ENCODE measurements at places on chromosomes 11 and 22.
A peak's percentile ranks its signal among the peaks of the same experiment; 100 is the strongest.

DNA sequence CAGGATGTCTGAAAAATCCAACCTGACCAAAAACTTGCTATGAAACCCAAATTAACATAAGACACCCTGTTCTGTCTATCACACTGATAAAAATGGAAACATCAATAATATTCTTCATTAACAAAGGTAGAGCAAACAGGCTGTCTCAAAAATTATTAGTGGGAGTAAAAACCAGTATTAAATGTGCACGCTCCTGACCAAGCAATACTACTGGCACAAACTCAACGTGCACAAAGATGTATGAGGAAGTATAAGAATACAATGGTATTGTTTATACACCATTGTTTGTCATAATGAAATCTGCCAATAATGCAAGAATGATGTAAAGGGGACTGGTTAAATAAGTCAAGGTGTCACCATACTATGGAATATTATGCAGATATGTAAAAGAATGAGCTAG, 288.5 kb downstream of the MN1 start:
- DNase-seq, result no peak

DNA sequence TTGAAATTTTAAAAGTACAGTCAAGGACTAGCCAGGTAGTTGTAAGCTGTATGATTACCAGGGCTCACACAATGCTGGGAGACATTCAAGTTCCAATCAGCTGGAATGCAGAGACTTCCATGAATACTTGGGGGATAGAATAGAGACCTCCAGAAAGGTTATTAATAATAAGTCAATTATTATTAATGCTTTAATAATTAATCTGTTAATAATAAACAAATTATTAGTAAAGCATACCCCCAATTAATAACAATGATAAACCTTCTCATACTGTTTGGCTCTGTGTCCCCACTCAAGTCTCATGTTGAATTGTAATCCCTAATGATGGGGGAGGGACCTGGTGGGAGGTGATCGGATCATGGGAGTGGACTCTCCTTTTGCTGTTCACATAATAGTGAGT, 14.6 kb upstream of the MS4A6A start:
- no peak for DNase-seq

DNA sequence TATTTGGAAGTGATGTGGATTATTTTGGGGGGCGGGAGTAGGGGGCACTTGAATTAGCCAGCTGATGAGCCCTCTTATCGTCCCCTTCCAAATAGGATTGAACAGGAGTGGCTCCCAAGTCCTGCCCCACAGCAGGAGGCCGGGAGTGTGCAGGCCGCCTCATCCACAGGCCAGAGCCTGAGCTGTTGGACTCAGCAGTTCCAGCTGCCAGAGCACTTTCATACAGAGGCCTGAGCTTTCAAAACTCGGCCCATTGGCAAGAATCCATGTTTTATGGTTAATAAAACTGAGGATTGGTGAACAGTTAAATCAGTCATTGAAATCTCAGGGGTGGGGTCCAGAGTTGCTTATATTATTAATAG, 9.6 kb downstream of the FAM118A start:
- peak; percentile 43 for DNase-seq

DNA sequence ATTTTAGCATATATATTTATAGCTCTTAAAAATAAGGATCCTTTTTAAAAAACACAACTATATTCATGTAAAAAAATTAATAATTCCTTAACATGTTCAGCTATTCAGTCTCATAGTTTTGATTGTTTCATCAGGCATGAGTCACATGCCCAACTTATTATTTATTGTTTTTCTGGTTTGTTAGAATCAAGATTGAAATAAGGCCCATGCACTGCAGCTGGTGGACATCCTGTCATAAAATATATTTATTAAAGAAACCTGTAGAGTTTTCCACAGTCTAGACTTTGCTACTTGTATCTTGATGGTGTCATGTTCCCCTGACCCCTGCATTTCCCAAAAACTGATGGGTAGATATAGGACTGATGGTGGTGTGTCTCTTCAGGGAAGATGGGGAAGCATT, 77.4 kb downstream of the PARVA start:
- DNase-seq, result no peak

- DNase-seq, result no peak
Observed at GRCh38 chr11:133350045-133350444, 182.3 kb downstream of the OPCML start.

- DNase-seq, result no peak
Observed at GRCh38 chr11:12161603-12162350, 51.4 kb downstream of the MICAL2 start.

- DNase-seq, result no peak
Observed at GRCh38 chr11:64216879-64217278, 9.1 kb downstream of the TRPT1 start.

GRCh38 chr11:76704171-76704948, 33.8 kb upstream of the LRRC32 start:
- DNase-seq, result no peak

DNA sequence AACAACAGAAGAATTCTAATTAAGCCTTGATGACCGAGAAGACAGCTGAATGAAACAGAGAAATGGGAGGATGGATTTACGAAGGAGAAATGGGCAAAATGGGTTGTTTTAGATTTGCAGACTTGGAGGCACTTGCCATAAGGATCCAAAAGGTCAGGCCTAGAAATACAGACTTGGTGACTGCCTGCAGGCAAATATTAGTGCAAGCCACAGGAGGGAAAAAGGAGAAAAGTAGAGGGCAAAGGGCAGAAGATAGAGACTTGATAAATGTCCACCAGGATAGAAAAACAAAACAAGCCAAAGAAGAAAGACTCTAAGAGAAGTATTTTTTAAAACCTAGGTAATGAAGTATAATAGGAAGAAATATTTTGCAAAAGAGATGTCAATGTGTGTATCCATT, 13.1 kb downstream of the CCDC34 start:
- DNase-seq, result no peak

GRCh38 chr11:33936725-33937604, 45.1 kb upstream of the LMO2 start:
- DNase-seq, result peak; percentile 42

GRCh38 chr11:112655371-112655770, 305.8 kb upstream of the NCAM1 start:
- DNase-seq, result peak; percentile 90

DNA sequence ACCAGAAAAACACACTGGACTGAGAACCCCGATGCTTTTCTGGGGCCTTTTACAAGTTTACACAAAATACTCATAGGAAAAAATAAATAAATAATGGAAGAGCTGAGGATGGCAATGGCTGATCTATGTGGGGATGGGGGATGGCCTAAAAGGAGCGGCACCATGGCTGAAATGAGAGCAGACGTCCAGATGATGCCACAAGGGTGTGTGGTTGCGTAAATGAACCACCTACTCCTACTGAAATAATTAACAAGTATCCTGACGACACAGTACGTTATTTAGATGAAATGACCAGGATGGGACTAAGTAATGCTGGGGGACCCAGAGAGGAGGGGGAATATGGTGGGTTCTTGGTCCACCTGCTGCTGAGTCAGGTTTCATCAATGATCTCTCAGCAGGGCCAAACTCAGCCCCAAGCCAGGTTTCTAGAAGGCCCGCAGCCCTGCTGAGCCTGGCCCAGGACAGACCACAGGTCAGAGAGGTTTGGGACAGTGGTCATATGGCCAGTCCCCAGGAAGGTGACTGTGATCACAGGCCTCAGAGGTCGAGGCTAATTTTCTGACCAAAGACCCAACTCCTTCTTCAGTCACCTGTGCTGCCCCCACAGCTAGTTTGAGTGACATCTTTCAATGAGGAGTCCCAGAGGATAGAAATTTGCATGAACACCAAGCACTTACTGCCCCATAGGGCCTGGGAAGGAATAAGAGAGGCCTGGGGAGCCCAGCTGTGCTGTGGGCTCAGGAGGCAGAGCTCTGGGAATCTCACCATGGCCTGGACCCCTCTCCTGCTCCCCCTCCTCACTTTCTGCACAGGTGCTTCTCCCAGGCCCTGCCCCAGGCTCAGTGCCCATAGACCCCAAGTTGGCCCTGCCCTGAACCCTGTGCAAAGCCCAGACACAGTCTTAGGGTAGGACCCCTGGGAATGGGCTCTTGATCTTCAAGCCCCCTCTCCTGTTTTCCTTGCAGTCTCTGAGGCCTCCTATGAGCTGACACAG, 76.3 kb upstream of the IGLL5 start:
- DNase-seq, result no peak

- no peak for DNase-seq
Observed at GRCh38 chr11:99325847-99326246, 305.1 kb downstream of the CNTN5 start.

- DNase-seq, result no peak
Observed at GRCh38 chr22:36398601-36399471, 11.1 kb upstream of the MYH9 start.

GRCh38 chr11:67413266-67413849, 2.1 kb upstream of the CARNS1 start:
- DNase-seq, result no peak

GRCh38 chr11:5011254-5011653, 16.6 kb downstream of the OR51L1 start:
- no peak for DNase-seq

GRCh38 chr11:12746593-12747097, 72.4 kb downstream of the TEAD1 start:
- peak; percentile 55 for DNase-seq

GRCh38 chr11:60088364-60088763, at the start of gene MS4A2:
TSS of gene MS4A2 (plus strand) at chr11:60088664. CDS start at chr11:60088766, 102 bp downstream.
- no peak for DNase-seq

- DNase-seq, result peak; percentile 40
Observed at GRCh38 chr11:57974848-57975601, 48.7 kb upstream of the OR9Q1 start.

DNA sequence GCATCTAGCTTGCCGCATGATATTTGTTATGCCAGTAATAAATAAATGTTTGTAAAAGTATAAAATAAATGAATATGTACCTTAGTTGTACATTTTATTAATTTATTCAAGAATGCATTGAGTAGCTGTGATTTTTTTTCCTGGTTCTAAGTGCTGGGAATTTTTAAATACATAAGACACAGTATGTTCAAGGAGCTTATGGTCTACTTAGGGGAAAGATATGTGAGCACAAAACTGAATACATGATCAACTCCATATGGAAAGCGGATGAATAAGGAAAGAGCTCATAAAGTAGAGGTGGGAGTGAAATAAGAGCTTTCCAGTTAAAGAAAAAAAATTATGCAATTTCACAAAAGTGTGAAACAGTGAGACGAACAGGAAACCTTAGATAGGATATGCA, 944.2 kb upstream of the CCDC90B start:
- no peak for DNase-seq

- no peak for DNase-seq
Observed at GRCh38 chr11:71211631-71212030, 40.7 kb downstream of the SHANK2 start.

GRCh38 chr11:128898580-128899344, 7.6 kb downstream of the KCNJ5 start:
- DNase-seq, result no peak

DNA sequence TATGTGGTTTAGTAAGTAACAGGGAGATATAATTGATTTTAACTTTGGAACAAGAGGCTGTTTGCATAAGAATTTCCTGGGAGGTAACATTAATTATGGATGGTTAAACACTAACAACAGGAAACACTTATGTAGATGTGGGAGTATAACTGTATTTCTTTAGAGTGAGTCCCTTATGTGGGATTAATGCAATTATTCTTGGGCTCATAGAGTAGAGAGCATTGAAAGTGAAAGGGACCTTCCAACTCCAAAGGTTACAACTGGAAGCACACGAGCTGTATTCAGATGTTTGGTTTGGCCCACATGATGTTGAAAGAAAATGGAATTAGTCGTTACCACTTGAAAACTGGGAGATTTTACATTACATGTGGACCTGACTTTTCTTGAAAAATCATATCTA, 53.5 kb downstream of the BBOX1 start:
- DNase-seq, result no peak

- DNase-seq, result peak; percentile 5
Observed at GRCh38 chr22:44938886-44939285, 70.9 kb downstream of the PHF21B start.

- DNase-seq, result no peak
Observed at GRCh38 chr11:96331699-96332116, 11.3 kb downstream of the MAML2 start.

- DNase-seq, result no peak
Observed at GRCh38 chr11:111105566-111105965, 140.0 kb upstream of the POU2AF2 start.

DNA sequence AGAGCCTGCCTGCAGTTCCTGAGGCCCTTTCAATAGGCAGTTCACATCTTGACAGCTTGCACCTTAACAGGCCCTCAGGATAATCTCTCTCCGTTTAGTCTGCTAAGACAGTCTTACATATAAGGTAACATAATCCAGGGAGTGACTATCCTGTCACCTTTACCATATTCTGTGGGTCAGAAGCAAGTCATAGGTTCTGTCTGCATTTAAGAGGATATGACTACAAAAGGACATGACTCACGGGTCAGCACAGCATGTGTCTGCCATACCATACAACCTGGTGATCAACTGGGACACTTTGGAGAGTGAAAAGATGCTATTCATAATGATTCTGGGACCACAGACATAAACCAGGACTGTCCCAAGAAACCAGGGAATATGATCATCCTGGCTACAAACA, 611.1 kb downstream of the SOX6 start:
- no peak for DNase-seq

DNA sequence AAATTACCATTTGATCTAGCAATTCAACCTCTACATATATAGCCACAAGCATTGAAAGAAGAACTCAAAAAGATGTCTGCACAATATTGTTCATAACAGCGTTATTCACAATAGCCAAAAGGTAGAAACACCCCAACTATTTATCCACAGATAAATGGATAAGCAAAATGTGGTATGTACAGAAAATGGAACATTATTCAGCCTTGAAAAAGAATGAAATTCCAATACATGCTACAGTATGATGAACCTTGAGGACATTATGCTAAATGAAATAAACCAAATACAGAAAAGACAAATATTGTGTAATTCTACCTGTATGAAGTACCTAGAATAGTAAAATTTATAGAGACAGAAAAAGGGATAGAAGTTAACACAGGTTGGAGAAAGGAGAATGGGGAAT, 2.6 kb upstream of the ETS1 start:
- no peak for DNase-seq

- no peak for DNase-seq
Observed at GRCh38 chr11:120267319-120267718, 27.4 kb downstream of the POU2F3 start.

DNA sequence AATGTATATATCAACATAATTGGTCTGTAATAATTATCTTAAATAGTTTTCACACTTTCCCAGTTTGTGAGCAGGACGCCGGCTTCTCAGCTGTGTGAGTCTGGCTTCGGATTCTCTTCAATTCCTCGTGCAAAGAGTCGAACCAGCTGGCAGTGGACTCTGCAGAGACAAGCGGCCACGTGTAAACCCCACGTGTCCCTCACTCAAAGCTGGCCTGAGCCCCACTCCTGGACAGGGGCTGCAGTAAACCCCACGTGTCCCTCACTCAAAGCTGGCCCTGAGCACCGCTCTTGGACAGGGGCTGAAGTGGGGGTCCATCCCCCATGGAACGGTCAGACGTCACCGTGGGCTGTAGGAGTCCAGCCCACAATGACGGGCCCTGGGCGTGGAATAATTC, 51.0 kb downstream of the CERK start:
- no peak for DNase-seq

- no peak for DNase-seq
Observed at GRCh38 chr22:37616201-37617083, 7.8 kb downstream of the GGA1 start.
